ENCODE measurements at places on chromosomes 12 and 14.

- no peak for DNase-seq
Measured at GRCh38 chr12:7112041-7112440, 3.0 kb upstream of the C1RL start.

DNA sequence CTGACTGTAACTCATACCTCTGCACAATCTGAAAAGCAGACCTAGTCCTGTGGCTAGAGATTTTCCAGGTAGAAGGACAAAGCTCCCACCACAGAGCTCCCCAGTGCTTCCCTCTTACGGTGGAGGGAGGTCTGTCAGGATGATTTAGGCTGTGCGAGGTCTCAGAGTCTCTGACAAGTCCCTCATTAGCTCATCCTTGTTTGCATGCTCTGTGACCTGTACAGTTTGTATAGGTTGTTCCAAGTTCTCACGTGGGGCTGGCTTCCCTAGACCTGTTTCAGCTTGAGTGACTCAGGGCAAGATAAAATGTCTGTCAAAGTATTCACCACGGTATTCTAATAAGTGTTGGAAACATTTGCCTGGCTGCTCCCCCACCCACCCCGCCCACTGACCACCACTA is 34.8 kb downstream of the ASCL1 start:
- peak; percentile 8 for DNase-seq

DNA sequence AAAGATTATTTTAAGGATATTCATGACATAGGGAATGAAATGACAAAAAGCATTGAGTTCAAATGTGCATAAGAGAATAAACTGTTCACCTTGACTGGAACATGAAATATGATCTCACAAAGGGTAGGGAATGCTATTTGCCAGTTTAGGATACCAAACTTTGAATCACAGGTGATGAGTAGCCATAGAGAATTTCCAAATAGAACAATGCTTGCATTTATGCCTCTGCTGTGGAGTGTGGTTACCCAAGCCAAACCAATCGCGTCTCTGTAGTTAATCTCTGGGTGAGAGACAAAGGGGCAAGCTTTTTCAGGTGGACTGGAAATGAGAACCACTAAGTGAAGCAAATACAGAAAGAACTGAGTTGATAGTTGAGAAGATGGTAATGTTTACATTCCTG is 371.1 kb upstream of the RPL10L start:
- DNase-seq = no peak

GRCh38 chr14:75297411-75298040 is 18.9 kb downstream of the FOS start:
- no peak for DNase-seq

DNA sequence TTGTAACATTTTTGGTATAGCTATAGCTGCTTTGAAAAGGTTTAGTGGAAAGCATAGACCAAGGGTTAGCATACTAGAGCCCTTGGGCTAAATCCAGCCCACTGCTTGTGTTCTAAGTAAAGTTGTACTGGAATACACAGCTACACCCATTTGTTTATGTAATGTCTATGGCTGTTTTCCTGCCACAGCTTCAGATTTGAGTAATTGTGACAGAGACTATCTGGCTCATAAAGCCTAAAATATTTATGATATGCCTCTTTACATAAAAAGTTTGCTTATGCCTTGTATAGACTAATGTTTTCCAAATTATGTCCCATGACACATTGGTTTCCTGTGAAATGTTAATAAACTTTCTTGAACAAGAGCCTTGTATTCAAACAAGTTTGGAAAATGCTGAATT is 234.8 kb upstream of the ATP2B1 start:
- no peak for DNase-seq

DNA sequence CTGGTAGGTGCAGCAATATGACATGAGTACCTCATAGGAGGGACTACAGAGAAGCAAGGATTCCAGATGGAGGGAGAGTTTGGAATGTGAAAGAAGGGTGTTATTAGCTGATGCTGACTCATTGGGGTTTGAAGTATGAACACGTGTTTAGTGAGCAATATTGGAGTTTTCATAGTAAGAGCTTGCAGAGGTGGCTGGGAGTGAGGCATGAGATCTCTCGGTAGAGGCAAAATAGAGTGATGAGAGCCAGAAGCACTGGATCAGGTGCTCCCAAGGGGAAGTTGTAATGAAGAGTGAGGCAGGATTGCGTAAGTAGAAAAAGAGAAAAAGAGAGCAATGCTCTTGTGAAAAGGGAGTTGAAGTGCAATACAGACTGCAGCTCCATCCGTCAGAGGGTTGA is 42.1 kb downstream of the MGST1 start:
- no peak for DNase-seq

DNA sequence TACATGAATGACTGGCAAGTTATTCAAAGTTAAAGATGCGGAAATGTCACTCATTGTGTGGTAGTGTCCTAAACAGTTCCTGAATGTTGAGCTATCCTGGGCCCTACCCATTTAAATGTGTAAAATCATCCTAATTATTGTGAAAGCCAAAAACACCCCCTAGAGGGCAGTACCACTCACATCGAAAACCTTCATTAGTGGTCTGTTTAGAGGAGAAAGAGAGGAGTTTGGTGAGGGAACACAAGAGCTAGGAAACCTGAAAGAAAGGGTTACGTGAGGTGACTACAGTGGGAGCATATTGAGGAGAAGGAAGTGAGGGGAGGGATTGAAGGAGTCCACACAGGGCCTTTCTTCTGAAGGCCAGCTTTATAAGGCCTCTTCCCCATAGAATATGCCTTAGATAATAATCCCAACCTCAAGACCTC is 2.5 kb upstream of the TEP1 start:
- peak; percentile 39 for DNase-seq

DNA sequence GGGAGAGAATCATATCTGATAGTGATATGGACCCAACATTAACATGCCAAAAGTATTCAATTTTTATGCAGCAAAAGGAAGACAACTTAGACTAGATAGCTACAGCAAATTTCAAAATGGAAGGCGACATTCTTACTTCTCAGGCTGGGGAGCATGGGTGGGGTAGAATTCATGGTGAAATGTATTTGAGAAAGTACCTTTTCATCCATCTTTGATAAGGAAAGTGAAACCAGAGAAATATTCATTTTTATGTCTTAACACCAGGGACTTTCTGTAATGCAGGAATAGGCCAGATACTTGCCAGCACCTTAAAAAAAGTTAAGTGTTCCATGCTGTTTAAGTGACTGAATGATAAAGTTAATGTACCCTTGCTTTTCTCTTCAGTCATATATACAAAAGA is 13.4 kb downstream of the BTG1 start:
- DNase-seq = no peak

DNA sequence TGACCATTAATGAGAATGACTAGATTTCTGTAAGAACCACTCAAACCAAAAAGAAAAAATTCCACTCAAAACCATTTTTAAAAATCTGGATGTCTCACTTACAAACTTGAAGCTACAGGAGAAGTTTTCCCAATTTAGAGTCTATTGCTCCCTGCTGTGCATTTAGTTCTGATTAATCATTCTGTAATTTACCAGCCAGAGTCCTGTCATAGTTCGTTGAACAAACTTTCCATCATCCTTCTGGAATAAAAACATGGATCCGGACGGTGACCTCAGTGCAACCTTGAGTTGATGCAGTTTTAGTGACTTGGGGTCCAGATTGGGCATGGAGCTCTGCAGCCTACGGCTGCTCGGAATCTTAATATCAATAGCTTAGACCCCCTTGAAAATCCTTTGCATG is 73.4 kb downstream of the PRMT8 start:
- DNase-seq = no peak

- DNase-seq = no peak
Measured at GRCh38 chr14:55160989-55161388, 30.4 kb downstream of the DLGAP5 start.

- DNase-seq = no peak
Measured at GRCh38 chr12:98374007-98374406, 141.4 kb upstream of the TMPO start.

DNA sequence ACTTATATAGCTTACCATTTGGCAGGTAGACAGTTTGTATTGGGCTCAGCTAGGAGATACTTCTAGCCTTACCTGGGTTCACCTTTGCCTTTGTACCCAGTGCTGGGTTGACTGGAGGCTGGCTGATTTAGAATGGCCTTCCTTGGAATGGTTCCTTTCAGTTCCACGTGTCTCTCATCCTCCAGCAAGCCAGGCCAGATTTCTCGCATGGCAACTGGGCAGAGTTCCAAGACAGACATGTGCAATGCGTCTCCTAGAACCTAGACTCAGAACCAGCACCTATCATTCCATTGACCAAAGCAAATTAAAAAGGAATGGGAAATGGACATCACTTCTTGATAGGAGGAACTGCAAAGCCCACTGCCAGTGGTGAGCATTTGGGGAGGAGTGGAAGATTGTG is 79.1 kb upstream of the BDKRB2 start:
- DNase-seq = no peak

- DNase-seq = no peak
Measured at GRCh38 chr14:39665075-39665475, 232.8 kb upstream of the FBXO33 start.

- DNase-seq = no peak
Measured at GRCh38 chr12:103441437-103442181, 54.2 kb downstream of the C12orf42 start.

- DNase-seq = no peak
Measured at GRCh38 chr12:120339256-120339655, 11.7 kb upstream of the PLA2G1B start.

DNA sequence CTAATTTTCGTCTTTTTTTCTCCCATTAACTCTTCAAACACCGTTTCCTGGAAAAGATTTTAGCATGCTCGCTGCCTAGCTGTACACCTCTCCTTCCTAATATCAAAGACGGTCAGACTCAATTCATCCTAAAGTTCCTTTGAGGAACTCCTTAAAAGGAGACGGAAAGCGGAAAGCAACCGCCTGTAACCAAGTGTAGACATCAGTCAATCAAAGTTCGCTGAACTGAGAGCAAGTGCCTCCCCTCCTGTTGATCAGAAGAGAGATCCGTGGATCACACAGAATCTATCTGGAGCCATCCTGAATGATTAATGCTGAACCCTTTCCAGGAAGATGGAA is 412 bp upstream of the TEP1 start:
- no peak for DNase-seq

- no peak for DNase-seq
Measured at GRCh38 chr14:73246387-73247150, 9.3 kb downstream of the PAPLN start.

GRCh38 chr14:90382491-90383125 is 14.2 kb upstream of the CALM1 start:
- DNase-seq = no peak

- DNase-seq = no peak
Measured at GRCh38 chr12:23004473-23005020, 379.6 kb downstream of the ETNK1 start.

- no peak for DNase-seq
Measured at GRCh38 chr12:87165733-87166375, 863.3 kb downstream of the C12orf50 start.

DNA sequence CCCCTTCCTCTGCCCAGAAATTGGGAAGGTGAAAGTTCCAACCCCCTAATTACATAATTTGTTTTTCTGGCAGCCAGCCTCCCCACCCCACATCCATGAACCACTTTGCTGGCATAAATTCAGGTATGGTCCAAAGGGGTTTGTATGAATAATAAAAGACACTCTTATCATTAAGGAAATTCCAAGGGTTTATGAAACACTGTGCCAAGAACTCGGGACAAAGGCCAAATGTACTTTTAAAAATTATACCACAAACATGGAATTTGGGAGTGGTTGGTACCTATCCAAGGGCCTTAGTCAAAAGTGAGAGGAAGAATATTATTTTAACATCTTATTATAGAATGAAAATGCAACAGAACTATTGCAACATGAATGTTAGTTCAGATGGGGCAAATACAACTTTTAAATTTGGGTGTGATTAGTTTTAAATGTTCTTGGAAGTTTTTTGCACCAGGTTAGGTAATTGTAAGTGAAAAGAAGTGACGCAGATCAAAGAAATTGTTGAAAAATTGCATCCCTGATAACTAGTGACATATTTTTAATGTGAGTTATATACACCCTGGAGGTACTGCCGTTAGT is 217.8 kb downstream of the TMEM117 start:
- DNase-seq = no peak

DNA sequence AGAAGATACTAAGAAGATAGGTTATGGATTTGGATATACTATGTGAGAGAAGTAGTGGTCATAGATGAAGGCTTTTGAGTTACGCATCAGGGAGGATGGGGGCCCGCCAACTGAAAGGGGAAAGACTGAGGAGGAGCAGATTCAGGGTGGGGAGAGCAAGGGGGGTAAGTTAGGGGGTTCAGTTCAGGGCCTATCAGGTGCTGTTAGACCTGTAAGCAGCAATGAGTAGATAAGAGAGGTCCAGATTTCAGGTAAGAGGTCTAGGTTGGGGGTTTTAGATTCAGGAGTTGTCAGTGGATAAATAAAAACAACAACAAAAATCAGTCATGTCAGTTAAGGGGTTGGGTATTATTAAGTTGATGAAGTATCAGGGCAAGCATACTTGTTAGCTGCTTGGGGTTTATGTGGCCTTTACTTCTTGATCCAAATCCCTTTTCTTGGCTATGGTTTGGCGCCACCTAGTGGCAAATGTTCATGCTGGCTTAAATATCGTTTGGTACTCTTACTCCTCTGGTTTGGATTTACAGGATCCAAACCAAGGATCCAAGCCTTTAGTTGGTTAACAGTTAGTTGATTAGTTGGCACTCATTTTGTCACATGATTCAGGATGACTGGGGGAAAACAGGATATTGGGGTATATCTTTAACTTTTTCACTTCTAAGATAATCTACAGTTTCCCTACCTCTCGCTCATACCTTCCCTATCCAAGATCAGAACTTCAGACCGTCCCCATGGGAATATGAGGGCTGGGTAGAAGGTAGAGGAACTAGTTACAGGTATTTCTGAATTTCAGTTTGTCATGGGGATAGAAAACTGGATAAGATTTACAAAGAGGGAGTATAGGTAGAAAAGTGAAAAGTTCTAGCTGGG is 65.1 kb downstream of the PCNX1 start:
- DNase-seq = peak; percentile 81

DNA sequence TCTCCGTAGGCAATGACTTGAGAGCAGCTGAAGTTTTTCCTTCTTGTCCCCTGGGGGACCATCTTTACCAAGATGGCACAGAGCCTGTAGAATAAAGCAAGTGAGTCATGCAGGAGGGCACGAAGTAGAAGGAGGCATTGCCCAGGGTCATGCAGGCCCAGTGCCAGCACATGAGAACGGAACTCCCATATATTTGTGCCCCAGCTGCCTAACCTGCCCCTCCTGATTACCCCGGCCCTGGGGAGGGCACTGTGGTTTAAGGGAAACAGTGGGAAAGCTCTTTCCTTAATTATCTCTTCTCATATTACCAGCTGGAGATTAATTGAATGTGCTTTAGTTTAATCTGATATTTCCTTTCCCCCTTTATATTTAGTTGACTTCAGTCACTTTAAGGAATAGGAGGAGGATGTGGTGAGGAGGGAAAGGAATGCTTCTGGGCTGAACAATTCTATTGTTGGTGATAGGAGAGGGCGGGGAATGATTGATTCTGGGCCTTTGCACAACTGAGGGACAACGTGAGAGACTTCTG is 51.9 kb downstream of the RASSF8 start:
- DNase-seq = peak; percentile 24

DNA sequence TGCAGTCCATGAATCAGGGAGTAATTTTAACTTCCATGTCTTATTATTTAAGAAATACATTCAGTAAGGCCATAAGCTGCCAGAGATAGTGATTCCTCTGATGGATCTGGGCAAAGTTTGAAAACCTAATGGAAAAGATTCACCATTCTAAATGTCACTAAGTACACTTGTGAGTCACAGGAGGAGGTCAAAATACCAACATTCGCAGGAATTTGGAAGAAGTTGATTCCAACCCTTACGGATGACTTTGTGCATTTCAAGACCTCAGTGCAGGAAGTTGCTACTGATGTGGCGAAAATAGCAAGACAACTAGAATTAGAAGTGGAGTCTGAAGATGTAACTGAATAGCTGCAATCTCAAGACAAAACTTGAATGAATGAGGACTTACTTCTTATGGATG is 69.8 kb downstream of the OSBPL8 start:
- DNase-seq = no peak
